ENCODE measurements at places on chromosomes 1 and 21. TPM values are rescaled to one million over a fixed set of nuclear protein-coding genes. Genes with fewer than 3 reads are reported as not detected.

DNA sequence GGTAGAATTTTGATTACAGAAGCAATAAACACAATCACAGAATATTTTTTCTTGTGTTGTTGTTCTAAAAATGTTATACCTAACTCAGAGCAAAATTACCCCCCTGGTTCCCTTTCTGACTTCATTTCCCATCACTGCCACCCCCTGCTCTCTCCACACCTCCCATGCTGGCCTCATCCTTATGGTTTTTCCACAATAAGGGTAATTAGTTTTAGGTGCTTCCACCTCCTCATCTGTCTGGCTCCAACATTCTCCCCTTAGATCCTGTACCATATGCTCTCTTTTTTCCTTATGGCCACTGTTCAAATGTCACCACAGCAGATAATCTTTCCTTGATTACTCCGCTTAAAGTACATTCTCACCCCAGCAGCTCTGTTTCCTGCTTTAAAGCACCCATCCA, 2208.6 kb downstream of the MRPL39 start:
- no peak for DNase-seq

GRCh38 chr1:64246294-64246917, 43.0 kb downstream of the UBE2U start:
- no peak for DNase-seq

Gene NIBAN1
- 234 TPM for total RNA-seq

- DNase-seq = no peak
Observed at GRCh38 chr21:26421724-26422123, 151.4 kb downstream of the CYYR1 start.

- DNase-seq = no peak
Observed at GRCh38 chr1:155910621-155911121, 478 bp downstream of the RIT1 start.

GRCh38 chr21:46119637-46120271, 21.8 kb downstream of the COL6A2 start:
- peak; percentile 79 for DNase-seq

Gene TFF1
- not detected for total RNA-seq

DNA sequence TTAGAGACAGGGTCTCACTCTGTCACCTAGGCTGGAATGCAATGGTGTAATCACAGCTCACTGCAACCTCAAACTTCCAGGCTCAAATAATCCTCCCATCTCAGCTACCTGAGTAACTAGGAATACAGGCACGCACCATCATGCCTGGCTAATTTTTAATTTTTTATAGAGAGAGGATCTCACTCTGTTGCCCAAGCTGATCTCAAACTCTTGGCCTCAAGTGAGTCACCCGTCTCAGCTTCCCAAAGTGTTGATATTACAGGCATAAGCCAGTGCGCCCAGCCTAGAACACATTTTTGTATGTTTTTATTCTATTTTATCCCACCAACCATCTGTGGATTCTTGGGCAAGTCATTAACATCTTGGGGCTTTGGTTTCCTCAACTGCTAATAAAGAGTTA, 100.5 kb downstream of the AK5 start:
- DNase-seq = no peak

Gene CIART
- 9.1 TPM for total RNA-seq

Gene FGR
- total RNA-seq = 21.9 TPM

- DNase-seq = no peak
Observed at GRCh38 chr1:108590957-108591356, 31.1 kb downstream of the EEIG2 start.

DNA sequence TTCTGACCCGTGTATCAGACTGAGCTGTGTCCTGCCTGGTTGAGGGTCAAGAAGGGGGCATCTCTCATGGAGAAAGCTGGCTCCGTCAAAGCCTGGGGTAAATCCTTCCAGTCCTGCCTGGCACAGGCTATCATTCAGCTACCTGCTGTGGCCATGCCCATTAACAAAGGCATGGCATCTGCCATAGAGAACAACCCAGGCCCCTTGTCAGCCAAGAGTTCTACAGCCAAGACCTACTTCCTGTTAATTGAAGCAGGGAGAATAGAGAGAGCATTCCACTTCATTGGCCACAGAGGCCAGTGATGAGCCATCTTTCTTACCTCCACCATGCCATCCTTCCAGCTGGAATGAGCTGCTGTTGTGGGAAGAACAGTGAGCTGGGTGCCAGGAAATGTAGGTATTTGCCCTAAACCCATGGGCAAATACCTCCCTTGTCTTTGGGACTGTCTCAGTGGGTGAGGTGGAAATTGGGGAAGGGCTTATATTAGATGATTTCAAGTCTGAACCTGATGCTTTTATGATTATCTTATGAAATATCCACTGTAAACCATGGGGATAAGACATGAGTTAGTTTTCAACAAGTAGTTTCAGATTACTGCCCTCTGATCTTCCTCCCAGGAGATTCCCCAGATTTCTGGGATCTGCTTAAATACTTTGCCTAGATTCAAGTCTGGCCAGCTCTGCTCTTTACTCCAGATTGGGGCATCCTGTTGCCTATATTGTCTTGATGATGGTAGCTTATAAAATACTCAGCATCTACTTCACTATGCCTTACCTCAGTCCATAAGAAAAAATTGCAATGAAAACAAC, 11.2 kb upstream of the KCNQ4 start:
- DNase-seq = no peak

DNA sequence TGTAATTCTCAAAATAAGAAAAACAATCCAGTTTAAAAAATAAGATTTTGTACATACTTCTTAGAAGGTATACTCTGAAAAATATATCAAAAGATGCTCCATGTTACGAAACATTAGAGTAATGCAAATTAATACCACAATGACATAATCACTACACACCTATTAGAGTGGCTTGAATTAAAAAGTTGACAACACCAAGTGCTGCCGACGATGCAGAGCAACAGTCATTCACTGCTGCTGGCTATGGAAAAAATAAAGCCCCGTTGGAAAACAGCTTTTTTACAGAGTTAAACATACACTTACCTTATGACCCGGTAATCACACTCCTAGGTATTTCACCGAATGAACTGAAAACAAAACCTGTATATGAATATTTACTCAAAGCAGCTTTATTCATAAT, 14.8 kb downstream of the COA6 start:
- DNase-seq = no peak

Gene SPOCD1
- 23.0 TPM for total RNA-seq

GRCh38 chr1:199691540-199691939, 336.0 kb upstream of the NR5A2 start:
- DNase-seq = no peak

DNA sequence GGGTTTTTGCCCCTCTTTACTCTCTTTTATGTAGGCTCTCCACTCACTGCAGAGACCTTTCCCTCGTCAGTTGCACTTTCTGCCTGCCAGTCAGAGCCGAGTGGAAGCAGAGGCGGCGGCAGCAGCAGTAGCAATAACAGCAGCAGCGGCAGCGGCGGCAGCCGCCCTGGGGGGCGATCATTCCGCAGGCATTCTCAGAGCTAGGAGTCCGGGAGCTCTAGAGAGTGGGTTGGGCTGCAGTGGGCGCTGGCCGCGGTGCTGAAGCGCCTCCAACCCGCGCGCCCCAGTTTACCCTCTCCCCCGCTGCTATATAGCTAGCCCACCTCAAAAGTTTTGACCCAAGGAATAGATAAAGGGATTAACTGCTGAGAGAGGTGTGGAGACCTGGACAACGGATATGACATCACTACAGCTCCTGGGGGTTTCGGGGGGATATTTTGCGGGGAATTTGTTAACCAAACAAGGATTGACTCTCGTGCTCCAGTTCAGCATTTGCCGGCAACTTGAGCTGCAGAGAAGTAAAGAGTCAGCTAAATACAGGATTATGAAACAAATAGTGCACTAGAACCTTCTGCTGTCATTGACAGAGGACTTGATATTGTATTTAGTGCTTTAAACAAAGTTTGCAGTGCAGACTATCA, at the start of gene OLFM3:
Gene OLFM3 (minus strand): TSS at position 102 of the 641 bp plus-strand sequence.
- DNase-seq = no peak

DNA sequence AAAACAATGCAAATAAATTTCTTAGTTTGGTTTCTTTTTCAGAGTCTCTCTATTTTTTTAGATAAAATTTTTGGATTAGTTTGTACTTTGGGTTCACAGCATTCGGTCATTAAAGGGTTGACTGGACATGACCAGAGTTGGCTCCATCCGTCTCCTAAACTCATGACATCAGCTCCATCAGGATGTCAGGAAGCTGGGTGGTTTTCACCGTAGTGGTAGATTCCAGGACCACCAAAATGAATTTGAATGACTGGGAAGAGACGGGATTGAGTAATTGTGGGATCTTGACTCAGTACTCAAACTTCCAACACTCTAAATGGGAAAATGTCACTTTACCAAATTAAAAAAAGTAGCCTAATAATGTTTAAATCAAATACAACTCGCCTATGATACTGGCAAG, 279.2 kb upstream of the DUSP10 start:
- no peak for DNase-seq

DNA sequence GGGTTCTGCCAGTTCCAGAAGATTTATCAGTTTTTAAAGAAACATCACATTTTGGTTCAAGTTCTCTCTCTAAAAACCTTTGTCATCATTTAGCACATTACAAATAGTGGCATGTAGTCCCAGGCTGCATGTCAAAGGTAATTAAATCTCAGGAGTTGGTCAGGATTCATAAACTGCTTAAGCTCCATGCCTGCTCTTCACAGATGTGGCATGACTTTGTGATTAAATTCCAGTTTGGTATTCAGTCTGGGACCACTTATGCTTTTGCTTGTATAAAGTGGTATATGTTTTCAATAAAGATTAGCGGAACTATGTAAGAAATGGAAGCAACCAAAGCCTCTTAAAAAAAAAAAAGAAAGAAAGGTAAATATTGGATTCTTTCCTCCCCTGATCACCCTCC, 408.0 kb downstream of the DISC1 start:
- no peak for DNase-seq

Gene CR1L
- 0.19 TPM for total RNA-seq

GRCh38 chr21:44547656-44548331, 3.5 kb downstream of the KRTAP10-2 start:
- no peak for DNase-seq

GRCh38 chr1:200671235-200671786, 1.6 kb upstream of the DDX59 start:
- no peak for DNase-seq

- no peak for DNase-seq
Observed at GRCh38 chr1:30855686-30856259, 52.8 kb downstream of the SDC3 start.

DNA sequence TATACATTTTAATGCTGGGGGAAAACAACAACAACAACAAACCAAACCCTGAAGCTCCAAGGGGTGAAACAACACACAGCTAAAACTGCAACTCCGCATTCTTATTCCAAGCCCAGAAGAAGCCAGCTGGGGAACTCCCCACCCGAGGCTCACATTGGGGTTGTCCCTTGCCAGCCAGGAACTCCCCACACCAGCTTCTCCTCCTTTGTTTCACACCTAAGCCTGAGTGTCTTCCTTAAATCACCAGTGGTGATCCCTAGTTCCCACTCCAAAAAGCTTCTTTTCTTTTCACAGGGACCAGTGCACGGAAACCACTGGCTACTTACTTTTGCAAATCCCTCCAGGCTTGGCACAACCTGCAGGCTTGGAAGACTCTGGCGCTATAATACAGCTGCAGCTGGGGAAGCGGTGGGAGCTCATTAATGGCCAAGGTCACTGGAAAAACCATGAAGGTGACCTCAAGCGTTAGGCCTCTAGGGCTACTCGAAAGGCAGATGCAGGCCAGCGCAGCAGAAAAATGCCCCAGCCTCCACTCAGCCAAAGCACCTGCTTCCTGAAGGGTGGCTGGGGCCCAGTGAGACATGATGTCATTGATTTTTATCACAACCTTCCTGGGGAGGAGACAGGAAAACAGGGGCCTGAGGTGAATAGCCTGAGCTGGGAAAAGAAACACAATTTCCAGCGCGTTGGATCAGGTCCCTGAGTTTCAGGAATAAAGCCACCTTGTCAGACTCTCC, 40.1 kb downstream of the TLR5 start:
- no peak for DNase-seq

Gene S100PBP
- total RNA-seq = 24.2 TPM

GRCh38 chr1:185317886-185318310, 855 bp upstream of the IVNS1ABP start:
- DNase-seq = no peak

Gene CELA2A
- total RNA-seq = 1.6 TPM

Gene MAP3K21
- 0.19 TPM for total RNA-seq

DNA sequence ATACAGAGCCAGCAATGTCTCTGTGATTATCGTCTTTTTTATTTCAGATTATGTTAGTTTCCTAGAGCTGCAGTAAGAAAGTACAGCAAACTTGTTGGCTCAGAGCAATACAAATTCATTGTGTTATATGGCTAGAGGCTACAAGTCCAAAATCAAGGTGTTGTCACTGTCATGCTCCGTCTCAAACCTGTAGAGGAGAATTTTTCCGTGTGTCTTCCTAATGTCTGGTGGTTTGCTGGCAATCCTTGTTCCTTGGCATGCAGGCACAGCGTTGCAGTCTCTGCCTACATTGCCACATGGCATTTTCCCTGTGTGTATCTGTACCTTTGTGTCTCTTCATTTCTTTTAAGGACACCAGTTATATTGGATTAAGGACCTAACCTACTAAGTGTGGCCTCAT, 244.4 kb downstream of the LRRIQ3 start:
- DNase-seq = no peak

DNA sequence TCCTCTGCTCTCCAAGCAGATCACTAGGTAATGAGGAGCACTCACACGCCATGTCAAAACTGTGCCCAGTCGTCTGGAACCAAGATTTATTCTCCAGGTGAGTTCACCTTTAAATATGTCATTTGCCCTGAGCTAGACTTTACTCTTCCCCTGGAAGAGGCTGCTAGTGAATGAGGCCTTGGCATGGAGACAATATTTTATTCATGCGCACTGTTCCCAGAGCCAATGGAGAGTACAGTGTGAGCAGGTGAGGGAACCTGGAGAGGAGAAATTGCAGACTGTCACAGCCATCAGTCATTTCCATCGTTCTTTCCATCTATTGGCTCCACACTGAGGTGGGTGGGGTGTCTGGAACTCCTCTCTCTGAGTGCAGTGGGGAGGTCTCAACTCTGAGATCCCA, 333.6 kb downstream of the KCNH1 start:
- no peak for DNase-seq

GRCh38 chr1:41671116-41671755, 186.8 kb upstream of the EDN2 start:
- DNase-seq = peak; percentile 54

Gene HENMT1
- total RNA-seq = 5.7 TPM

- DNase-seq = no peak
Observed at GRCh38 chr1:15676010-15676409, 8.1 kb upstream of the PLEKHM2 start.

Data from posterior vena cava (tissue), 2 donors.